Caco-2 (cell line): ENCODE measurements at places on chromosomes 3 and 15. TPM values are rescaled to one million over a fixed set of nuclear protein-coding genes. Genes with fewer than 3 reads are reported as not detected.

The GNB4 gene
- total RNA-seq, result 3.6 and 5.1 TPM in 2 replicates

The EIF3J gene
- total RNA-seq, result 179 and 182 TPM in 2 replicates

The PLS1 gene
- total RNA-seq, result 19.2 and 23.6 TPM in 2 replicates

The FANCD2OS gene
- not detected in 2 replicates for total RNA-seq

The EPB42 gene
- not detected in 2 replicates for total RNA-seq

The KIF15 gene
- 22.4 and 25.3 TPM in 2 replicates for total RNA-seq

The GABRR3 gene
- total RNA-seq, result not detected in 2 replicates

The FGF7 gene
- total RNA-seq, result 0.18 TPM in 1 of 2 replicates, not detected in the other

The ABHD2 gene
- total RNA-seq, result 56.4 and 63.0 TPM in 2 replicates

The SNTN gene
- total RNA-seq, result not detected in 2 replicates

The GPR160 gene
- total RNA-seq, result 14.8 and 16.1 TPM in 2 replicates

DNA sequence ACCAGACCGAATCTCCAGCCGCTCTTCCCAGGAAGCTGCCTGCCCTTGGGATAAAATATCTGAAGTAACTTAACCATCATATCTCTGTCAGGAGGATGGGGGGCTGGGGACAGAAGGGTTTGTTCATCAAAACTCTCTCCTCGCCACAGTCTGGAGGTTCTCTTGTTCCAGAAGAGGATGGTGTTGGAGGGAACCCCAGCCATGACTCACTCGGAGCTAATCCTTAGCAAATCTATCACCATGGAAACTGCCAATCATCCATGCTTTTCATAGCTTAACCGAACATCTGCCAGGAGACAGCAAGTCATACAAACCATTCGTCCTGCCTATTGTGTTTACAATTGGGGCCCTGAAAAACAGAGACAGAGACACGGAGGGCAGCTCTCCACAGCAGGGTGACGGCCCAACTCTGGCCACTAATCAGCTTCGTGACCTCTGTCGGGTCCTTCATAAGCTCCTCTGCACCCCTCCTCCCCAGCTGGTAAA lies 73.8 kb upstream of the HEG1 start:
- DNase-seq, result peak; percentile 69

DNA sequence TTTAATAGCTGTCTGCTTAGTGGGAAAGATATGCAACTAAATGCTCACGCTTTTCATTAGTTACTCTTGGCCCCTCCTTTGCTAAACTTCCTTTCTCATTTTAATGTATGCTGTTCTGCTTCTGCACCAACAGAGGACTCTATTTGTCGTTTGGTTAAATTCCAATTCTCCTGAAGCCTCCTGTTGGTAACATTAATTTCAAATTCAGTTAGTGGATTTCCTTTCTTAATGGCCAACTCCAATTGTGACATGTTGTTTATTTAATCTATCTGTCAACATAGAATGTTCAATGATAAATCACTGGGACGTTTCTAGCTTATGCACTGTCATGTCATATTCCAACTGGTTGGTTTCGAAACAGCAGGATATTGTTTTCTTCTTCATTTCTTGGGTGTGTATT lies 467.4 kb upstream of the BCHE start:
- no peak for DNase-seq

- no peak for DNase-seq
Measured at GRCh38 chr3:187328691-187329090, 37.2 kb upstream of the MASP1 start.

- DNase-seq, result no peak
Measured at GRCh38 chr15:23083115-23083514, 43.7 kb upstream of the TUBGCP5 start.

DNA sequence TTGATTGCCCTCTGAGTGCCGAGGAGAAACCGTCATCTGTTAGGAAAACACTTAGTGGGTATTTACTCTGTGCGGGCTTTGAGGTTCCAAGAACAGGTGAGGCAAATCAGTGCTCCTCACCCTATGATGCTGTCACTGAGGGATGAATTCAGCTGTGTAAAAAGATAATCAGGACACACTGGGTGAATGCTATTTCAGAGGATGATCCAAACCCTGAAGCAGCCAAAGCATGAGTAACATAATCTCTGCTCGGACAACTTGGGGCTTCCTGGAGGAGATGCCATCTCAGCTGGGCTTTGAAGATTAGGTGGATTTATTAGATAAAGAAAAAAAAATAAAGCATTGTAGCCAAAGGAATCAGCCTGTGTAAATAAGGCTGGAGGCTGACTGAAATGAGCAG lies 10.5 kb upstream of the GADL1 start:
- peak; percentile 71 for DNase-seq

GRCh38 chr3:106575029-106575428 lies 706.2 kb upstream of the CBLB start:
- no peak for DNase-seq

DNA sequence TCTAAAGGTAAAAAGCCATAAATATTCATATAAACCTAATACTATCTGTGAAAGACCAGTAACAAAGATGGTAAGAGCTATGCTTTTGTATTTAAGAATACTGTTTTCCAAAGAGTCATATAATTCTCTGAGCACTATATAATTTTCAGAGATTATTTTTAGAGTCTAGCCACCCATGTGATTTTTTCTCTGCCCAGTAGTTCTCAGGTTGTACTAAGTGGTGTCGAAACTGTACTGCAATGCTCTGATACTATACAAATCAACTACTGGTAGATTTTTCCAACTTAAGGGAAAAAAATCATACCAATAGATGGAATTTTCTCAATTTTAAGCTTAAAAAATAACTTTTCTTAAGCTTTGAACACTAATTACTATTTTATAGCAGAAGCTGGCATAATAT lies 104.8 kb downstream of the MYO5A start:
- DNase-seq, result no peak

DNA sequence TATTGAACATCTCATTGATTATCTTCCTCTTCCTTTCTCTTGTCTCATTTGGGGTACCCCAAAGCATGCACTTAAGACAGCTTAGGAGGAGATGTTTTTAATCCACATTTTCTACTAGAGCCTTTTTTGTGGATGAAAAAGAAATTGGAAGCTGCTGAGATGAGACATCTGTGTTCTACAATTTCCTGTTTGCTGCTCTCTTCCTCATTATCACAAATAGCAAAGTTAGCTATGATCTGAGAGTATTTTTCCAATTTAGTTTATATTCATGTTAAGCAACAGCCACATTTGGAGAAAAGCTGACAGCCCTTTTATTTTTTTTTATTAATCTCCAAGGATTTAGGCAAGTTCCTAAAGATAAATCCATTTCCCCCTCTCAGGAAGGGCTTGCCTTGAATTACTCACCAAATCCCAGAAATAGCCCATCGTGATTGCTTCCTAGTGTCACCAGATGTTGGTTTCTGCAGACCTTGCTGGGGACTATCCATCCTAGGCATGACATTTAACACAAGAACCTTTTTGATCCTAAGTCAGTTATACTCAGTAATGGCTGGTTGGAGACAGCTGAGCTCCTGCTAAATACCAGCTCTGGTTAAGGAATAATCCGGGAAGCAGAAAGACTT lies 70.8 kb upstream of the FILIP1L start:
- DNase-seq, result no peak

DNA sequence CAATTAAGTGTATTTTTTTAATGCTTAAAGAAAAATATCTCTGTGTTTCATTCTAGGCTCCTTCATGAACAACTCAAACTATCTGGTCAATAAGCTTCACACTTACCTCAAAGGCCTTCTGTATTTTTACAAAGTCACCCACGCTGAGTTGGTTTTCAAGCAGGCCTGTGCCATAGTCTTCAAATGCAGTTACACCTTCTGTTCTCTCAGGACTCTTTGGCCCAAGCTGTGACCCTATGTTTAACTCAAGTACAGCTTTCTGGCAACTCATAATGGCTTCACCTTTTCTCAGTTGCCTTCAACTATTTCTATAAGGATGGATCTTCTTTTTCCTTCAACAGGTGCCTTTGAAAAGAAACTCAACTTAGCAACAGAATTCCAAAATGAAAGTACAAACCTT lies 587 bp downstream of the WDR49 start:
- no peak for DNase-seq

DNA sequence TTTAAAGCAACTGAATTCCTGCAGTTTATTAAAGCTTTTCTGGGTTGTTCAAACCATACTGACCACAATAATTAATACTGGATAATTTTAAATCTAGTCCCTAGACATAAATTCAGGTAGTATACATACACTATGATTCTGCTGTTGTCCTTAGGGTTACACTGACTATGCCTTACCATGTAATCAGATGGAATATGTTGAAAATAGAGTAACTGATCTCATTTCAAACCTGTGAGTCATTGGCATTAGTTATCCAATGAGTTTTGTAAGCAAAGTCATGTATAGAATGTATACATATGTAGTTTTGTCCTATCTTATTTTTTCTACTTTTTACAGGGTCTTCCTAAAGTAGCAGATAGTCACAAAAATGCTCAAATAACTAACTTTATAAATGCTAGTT lies 517.1 kb upstream of the CCDC54 start:
- no peak for DNase-seq

GRCh38 chr3:195005251-195005620 lies 265.7 kb downstream of the XXYLT1 start:
- DNase-seq, result no peak

DNA sequence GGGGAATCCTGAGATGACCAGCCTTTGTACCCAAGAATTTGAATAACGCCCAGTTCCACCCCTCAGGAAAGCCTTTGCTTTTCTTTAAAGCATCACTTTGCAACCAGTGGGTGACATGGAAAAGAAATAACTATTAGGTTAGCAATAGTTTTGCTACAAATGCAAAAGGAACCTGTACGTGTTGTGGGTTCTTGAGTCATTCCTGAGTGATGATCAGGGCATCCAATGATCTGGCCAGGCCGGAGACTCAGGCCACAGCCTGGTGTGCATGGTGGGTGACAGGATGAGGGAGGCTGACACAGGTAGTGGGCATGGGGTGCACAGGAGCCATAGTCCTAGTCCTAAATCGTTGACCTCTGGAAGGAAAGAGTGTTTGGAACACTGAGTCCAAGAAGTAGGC lies 321.4 kb upstream of the IL12A start:
- no peak for DNase-seq

- DNase-seq, result no peak
Measured at GRCh38 chr3:9032231-9032777, 69.0 kb upstream of the RAD18 start.

DNA sequence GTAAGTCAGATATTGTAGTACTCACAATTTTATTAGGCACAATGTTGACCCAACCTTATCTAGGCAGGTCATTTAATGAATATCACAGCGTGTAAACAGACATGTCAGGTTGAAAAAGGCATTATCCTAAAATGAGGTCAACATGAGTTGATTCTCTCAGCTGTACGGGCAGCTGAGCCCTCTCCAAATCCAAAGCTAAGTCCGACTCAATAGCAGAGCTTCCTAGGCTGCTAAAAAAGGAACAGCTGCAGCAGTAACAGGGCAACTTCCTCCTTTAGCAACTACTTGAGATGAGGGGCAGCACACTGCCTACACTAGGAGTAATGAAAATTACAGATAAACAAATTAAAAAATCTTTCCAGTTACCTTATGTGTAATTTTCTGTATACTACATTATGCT lies 189.2 kb downstream of the CADM2 start:
- DNase-seq, result no peak

GRCh38 chr3:62493109-62493801 lies 119.9 kb upstream of the FEZF2 start:
- DNase-seq, result no peak

- no peak for DNase-seq
Measured at GRCh38 chr3:140236836-140237501, 302.0 kb downstream of the CLSTN2 start.

DNA sequence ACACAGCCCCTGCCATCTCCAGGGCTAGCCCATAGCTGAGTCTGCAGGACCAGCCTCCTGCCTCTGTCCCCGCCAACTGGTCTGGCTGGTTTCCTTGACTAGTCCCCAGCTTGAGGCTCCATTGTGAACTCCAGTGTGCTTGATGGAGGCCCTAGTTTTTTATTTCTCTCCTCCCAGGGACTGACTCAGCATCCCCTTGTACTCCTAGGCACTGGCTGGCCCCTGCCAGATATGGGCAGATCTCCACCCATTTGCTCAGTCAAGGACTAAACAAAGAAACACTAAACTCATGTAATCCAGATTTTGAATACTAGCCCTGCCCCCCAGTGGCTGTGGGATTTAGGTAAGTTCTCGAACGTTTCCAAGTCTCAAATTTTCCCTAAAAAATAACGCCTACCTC lies 415.4 kb upstream of the RORA start:
- no peak for DNase-seq
